AG09309 (cell line): ENCODE measurements at places on chromosomes 2 and 18.

GRCh38 chr2:37782721-37783371 is 111.4 kb upstream of the CDC42EP3 start:
- DNase-seq: no peak

DNA sequence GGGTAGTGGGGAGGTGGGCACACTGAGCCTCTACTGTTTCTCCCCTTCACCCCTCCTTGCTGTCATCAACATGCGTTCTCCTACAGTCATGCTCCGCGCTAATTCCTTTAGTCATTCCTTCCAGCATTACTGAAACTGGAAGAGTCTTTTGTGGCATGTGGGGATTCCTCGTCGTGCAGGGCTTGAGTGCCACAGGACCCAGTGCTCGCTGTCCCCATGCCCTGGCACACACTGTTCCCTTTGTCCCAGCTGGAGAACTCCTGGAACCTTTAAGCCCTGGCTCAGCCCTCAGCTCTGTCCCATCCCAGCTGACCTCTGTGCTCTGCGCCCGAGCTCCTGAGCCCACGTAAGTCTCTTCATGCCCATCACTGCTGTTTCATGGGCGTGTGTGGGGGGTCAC is 42.1 kb downstream of the ODC1 start:
- no peak for DNase-seq

DNA sequence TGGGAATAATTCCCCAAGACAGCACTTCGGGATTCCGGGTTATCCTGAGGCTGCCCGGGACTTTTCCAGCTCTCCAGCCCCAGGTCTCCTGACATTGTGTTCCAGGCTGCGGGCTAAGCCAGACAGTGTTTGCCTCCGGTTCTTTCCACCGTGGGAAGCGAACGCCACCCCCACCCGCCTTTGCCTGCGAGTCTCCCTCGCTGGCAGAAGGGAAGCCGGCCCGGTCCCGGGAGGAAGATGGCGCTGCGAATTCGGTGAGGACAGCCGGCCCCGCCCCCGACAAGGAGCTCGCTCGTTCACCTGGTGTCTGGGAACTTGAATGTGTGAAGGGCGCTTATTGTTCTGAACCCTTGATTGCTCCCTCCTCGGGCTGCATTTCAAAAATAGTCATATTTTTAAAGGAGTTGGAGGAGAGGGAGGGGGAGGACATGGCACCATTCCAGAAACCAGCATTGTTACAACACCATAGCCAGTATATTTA is 2.9 kb downstream of the LRATD1 start:
- no peak for DNase-seq

DNA sequence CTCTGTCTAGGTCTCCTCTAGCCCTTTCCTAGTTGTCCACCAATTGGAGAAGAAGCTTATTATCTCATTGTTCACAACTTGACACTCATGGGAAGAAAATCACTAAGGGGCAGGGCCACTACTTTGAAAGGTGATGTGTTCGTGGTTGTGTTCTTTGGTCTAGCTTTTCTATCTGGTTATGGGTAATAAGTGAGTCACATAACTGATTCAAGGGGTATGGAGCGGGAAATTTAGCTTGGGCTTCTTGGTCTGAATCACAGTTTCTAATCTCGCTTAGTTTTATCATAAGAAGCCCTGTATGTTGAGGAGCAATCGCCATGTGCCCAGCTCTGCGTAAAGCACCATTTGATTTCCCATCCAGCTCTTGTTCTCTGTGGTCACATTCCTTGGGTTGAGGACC is 18.7 kb upstream of the DYTN start:
- DNase-seq: no peak

DNA sequence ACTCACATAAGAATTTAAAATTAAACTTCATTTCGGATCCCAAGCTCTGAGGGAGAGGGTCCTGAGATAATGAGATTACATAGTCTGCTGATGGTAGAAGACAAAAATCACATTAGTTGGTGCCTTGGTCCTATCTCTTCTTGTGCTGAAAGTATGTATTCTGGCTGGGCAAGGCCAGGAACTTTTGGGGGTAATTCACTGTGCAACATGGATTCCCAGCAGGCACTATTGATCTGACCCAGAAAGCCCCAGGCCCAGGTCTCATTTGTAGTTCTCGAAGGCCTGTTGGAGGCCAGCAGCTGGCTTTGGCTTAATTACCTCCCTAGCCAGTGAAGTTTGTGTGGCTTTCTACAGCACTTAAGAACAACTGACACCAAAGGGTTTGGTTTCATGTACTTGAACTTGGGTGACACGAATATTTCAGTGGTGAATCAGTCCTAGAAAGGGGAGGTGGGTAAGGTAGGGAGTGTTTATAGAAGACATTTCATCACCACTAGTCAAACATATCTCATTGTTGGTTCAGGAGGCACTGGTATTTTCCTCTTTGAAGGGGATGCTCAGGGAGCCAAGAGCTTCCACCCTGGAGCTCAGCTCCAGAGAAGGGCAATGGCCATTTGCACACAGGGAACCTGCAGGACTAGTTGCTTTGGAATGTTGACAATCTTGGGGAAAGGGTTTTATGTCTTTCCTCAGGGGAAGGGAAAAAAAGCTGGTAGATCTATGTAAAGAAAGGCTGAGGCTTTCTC is 217.8 kb downstream of the OSR1 start:
- DNase-seq: no peak

- DNase-seq: no peak
Measured at GRCh38 chr2:150552041-150552820, 64.8 kb upstream of the RND3 start.

GRCh38 chr2:226115832-226116200 is 683.8 kb downstream of the IRS1 start:
- DNase-seq: no peak

DNA sequence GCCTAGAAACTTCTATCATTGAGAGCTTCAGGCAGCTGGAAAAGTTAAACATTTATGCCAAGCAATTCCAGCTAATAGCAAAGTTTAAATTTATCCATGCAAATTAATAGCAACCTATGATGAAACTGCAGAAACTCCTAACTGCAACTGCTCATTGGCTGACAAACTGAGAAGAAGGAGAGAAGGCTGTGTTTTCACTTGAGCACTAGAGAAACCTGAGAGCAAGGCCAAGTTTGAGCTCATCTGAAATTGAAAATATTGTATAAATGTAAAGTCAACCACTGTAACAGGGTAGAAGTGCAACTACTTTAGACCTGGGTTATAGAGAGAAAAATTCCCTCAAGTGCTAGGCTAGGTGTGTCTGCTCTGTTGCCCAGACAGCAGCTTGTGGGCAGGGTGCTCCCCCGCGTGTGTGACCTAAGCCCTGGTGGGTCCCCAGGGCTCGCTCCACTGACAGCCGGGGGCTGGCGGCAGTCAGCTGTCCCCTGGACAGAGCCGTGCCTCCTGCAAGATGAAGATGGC is 50.2 kb downstream of the CABYR start:
- DNase-seq: no peak

DNA sequence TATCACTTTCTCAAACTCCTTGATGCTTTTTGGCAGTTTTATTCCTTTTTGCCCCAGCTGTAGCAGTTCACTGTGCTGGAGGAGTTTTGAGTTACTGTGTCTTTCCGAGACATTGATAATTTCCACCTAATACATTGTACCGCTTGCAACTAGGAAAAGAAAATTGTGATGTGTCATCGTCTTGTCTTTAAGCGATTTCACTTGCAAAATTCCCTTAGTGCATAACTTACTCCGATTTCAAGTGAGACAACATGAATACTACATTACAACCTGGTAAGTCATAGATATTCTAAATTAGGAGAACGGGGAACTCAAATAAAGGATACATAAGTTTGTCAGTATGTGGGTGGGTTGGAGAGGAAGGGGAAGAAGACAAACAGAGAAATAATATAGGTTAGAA is 340.5 kb upstream of the KYNU start:
- DNase-seq: no peak

GRCh38 chr2:1494906-1495305 is 81.6 kb downstream of the TPO start:
- DNase-seq: no peak

- no peak for DNase-seq
Measured at GRCh38 chr2:213068676-213069359, 82.6 kb downstream of the IKZF2 start.

DNA sequence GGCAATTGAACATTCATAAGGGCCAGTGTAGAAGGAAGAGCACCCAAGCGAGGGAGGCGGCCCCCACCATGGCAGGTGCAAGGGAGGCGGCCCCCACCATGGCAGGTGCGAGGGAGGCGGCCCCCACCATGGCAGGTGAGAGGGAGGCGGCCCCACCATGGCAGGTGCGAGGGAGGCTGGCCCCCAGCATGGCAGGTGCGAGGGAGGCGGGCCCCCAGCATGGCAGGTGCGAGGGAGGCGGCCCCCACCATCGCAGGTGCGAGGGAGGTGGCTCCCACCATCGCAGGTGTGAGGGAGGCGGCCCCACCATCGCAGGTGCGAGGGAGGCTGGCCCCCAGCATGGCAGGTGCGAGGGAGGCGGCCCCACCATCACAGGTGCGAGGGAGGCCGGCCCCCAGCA is 24.7 kb upstream of the GPC1 start:
- no peak for DNase-seq

- no peak for DNase-seq
Measured at GRCh38 chr2:181394741-181395437, 62.3 kb upstream of the ITGA4 start.

DNA sequence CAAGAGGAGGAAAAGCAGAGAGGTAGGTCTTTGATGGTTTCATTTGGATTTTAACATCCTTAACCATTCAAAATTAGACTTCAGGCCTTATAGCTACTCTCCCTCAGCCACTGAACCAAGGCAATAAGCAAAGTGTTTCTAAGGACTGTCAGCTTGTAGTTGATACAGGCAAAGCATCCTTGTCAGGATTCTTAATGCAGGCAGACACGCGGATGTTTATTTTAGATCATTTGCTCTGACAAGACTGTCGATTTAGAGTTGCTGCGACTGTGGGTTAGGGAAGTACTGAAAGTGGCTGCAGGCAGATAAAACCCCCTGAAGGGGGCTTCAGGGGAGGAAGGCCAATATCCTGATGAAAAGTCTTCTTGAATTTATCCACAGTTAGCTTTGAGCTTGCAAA is 46.6 kb downstream of the CDH20 start:
- DNase-seq: no peak
